AG08396 (cell line): ENCODE measurements at places on chromosomes 7 and 10.

GRCh38 chr10:28587970-28588290 is 55.0 kb downstream of the WAC start:
- peak; percentile 18 for DNase-seq

DNA sequence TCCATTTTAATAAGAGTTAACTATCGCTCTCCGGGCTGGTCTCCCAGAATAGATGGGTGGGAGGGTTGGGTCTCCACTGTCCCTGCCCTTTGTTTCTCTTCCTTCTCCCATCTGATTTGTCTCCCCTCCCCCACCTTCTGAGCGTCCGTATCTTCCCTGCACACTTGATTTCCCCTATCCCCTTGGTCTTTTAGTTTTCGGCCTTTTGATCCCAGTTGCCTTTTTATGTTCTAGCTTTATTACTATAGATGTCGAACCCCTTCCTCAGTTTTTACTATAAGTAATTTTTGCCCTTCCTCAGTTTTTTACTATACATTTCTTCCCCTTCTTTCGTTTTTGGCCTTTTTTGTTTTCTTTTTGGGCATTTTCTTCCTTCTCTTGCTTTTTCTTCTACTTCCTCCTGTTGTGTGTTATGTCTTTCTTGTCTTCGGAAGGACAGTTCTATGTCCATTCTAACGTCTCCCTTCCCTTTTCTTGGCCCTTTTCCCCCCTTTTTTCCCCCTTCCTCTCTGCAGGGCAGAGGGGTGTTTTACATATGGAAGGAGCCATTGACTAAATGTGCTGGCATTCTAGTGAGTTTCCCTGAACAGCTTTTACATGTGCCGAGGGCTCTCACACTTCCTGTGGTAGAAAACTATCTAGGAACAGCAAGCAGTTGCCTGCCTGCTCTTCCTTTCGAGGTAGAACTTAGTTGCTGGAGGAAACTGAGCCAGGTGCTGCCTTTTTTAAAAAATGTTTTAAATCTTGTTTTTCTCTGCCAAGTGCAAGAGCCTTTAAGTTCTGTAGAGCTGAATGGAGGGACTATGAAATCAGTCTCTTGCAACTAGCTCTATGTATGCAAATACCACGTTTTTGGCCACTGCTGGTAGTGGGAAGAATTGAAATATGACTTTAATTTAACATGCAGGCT is 2.8 kb downstream of the TET1 start:
- peak; percentile 41 for DNase-seq

DNA sequence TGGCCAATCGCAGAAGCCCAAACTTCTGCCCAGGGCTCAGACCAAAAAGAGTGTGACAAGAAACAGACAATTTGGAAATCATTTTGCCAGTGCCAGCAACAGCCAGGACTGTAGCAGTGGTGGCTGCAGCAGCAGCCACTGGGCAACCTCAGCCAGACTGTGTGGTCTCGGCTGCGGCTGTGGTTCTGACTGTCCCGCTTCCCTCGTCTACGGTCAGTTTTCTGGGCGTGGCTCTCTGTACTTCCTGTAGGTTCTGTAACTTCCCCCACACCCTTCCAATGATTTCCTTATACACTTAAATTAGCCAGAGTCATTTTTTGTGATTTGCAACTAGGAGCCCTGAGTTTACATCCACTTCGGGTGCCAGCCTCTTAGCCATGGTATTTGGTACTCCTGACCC is 39.9 kb downstream of the CYTH3 start:
- DNase-seq = no peak

DNA sequence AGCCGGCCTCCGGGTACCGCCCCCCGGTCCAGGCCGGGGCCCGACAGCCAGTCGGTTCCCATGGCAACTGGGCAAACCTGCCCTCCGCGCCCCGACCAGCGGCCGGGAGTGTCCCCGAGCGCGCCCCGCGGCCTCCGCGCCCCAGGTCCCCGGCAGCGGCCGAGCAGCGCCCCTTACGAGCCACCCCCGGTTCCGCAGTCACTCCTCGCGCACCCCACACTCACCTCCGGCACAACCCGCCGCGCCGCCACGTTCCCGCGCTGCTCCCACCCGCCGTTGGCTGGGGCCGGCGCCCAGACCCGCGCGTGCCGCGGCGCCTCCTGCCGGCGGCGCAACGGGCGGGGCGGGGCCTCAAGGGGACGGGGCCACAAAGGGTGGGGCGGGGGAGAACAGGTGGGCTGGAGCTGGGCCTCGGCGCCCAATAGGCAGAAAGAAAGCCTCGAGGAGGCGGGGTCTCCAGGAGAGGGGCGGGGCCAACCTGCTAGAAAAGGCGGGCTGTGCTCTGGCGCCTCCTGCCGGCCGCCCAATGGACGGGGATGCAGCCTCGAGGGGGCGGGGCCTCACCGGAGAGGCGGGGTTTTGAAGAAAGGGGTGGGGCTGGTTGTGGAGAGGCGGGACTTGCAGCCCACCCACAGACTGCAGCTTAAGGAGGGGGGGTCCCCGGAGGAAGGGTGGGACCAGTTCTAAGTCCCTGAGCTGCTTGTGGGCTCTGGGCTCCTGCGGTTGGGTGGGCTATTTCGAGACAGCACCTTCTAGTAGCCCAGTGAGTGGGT is at the start of gene RADIL:
Gene RADIL (minus strand): TSS at position 345 of the 773 bp plus-strand sequence. CDS start 5,577 bp downstream, outside the sequence.
- DNase-seq = peak; percentile 97

DNA sequence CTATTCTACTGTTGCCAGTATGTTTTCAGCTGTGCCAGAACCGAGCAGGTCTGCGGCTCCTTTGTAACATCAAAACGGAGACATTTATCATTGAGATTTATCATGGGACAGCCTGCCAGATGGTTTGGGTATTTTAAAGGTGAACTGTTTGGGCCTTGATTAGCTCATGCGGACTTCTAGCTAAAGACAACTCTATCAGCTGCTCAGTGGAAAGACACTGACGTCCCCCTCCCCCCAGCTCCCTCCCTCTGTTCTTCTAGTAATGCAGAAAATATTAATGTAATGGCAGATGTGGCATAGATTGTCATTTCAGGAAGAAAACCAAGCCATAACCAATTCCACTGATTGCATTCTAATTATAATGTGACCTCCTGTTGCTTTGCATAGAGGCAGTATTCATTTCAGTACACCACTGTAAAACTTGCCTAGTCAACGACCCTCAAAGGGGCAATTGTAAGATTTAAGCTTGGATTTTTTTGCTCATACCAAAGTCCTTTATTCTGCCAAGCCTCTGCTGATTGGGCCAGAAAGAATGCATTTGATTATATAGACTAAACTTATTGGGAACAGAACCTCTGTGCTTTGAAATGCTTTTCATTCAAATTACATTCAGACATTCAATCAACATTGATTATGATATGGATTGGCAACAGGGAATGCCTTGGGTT is 966.8 kb downstream of the LRMDA start:
- no peak for DNase-seq

DNA sequence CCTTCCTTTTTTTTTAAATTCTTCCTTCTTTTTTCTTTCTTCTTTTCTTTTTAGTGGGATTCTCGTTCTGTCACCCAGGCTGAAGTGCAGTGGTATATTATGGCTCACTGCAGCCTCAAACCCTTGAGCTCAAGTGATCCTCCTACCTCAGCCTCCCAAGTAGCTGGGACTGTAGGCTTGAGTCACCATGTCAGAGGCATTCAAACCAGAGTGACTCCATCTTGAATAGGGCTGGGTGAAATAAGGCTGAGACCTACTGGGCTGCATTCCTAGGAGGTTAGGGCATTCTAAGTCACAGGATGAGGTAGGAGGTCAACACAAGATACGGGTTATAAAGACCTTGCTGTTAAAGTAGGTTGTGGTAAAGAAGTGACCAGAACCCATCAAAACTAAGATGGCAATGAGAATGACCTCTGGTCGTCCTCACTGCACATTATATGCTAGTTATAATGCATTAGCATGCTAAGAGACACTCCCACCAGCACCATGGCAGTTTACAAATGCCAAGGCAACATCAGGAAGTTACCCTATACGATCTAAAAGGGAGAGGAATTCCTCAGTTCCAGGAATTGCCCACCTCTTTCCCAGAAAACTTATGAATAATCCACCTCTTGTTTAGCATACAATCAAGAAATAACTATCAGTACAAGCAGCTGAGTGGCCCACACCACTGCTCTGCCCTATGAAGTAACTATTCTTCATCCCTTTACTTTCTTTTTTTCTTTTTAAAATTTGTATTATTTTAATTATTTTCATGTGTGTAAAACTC is 99.0 kb upstream of the ITGB1 start:
- no peak for DNase-seq

DNA sequence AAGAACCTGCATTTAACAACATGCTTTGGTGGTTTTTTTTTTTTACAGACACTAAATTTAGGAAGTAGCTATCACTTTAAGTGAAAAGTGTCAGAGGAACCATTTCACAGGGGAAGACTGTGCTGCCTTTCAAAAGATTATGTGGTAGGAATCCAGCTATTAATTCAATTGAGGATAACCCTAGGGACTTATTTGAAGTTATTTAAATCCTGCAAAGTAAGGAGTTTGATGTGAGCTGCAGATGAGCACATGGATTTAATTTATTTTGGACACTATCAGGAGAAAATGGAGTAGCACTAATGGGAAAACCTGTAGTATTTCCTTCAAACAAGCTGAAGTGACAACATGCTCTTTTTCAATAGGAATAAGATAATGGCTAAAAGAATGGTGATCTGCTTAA is 419.8 kb downstream of the ANKRD7 start:
- DNase-seq = no peak

DNA sequence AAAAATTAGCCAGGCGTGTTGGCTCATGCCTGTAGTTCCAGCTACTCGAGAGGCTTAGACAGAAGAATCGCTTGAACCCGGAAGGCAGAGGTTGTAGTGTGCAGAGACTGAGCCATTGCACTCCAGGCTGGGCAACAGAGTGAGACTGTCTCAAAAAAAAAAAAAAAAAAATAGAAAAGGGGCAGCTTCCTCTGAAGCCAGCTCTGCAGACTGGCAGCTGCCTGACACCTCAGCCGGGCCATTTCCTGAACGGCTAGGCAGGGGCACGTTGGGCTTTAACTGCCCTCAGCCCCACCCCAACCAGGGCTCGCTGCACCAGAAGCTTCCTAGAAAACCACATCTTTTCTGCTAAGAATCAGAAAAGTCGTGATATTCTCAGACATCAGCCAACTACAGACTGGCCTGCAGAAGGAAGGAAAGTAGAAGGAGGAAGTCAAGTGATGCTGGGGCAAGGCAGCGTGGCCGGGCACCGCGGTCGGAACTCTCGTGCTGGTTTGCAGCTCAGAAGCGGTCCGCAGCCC is 38.0 kb downstream of the PRKAG2 start:
- DNase-seq = no peak
